HFFc6 (cell line): ENCODE measurements at places on chromosomes 6 and 20. TPM values are rescaled to one million over a fixed set of nuclear protein-coding genes. Genes with fewer than 3 reads are reported as not detected.
A peak's percentile ranks its signal among the peaks of the same experiment; 100 is the strongest.

Gene CLIC5
- not detected in 2 replicates for total RNA-seq

DNA sequence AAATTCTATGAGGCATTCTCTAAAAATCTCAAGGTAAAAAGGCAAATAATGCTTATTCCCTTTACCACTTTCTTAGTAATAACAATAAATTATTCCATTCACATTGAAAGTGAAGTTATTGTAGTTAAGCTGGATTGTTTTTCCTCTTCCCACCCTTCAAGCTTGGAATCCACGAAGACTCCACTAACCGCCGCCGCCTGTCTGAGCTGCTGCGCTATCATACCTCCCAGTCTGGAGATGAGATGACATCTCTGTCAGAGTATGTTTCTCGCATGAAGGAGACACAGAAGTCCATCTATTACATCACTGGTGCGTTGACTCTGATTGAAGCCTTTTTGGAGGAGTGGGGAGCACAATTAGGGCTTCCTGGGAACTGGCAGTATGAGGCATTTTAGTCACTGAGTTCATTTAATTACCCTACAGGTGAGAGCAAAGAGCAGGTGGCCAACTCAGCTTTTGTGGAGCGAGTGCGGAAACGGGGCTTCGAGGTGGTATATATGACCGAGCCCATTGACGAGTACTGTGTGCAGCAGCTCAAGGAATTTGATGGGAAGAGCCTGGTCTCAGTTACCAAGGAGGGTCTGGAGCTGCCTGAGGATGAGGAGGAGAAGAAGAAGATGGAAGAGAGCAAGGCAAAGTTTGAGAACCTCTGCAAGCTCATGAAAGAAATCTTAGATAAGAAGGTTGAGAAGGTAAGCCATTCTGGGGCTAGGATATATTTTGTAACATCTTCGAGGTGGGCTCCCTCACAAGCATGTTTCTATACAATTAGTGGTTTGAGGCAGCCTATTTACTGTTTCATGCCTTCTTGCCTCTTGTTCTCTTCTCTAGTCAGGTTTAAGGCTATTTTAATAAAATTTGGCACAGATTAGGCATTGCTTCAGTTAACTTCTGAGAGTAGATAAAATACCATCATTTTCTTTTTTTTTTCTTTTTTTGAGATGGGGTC is 4.9 kb downstream of the HSP90AB1 start:
- no peak for DNase-seq

DNA sequence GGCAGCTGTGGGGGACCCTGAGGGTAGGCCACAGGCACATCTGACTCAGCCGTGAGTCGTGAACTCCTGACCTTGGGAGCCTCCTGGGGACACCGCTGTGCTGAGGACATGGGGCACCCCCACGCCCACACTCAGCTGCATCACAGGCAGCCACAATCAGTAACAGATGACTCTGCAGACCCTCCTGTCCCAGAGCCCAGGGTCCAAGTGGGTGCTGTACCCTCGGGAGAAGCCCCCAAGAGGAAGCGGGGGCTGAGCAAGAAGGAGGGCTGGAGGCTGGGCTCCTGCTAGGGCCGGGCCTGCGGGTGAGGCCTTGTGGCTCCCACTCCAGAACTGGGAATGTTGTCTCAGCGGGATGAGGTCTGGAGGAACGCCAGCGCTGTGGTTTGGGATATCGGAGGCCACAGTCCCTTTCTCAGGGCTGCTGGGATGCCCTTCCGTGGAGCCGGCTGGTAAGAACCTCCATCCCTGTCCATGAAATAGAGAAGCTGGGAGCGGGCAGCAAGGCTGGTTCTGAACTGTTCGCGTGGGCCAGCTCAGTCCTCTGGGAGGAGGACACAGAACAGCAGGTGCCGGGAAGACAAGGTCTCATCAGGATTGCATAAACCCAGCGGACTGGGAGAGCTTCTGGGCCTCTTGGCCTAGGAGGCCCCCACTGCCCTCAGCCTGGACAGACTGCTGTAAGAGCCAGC is 3.1 kb upstream of the LAMA5 start:
- peak; percentile 45 for DNase-seq

DNA sequence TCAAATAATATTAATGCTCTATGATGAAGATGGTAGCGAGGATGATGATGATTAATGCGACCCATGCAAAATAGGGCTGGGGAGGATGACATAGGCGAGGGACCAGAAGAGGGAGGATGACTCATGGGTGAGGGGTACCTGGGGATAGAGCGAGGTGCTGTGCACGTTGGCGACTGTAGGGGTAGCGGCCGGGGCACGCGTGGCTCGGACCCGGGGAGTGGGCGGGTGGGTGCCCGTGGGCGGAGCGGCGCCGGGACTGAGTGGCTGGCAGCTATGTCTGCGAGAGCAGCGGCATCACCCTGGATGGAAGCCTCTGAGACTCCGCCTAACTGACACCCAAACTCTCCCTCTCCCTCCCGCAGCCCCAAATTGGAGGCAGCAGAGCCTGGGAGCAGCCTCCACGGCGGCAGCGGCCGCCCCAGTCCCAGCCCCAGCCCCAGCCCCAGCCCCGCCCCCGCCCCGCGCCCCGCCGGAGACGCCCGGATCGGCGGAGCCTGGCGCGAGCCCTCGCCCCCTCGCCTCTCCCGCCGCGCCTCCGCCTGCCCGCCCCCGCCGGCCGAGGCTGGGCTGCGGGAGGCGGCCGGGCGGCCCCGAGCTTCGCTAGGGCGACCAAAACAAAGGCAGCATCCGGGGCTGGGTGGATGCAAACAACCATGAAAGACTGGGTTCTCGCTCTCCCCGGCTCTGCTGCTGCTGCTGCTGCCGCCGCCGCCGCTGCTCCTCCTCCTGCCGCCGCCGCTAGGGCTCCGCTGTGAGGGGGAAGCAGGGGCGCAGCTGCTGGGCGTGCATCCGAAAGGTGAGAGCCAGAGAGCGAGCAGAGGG is at the start of gene RIMS1:
TSS of gene RIMS1 (plus strand) at position 367 of the 822 bp plus-strand sequence. CDS start 474 bp downstream, outside the sequence.
- DNase-seq = peak; percentile 11

DNA sequence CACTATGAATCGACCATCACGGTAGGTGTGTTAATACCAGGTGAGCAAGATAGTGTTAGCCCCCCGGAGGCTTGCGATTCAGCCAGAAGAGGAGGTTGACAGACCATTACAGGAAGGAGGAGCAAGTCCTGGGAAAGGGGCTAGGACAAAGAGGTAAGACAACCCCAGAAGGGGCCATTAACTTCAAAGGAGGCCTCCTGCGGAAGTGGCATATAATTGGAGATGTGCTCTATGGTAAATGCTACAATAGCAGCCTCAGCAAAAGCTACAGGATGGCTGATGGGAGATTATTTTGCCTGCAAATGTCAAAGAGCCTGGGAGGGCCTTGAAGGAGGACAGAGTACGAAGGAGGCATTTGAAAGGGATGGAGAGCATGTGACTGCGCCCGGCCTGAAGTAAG is 108.6 kb upstream of the CITED2 start:
- no peak for DNase-seq

DNA sequence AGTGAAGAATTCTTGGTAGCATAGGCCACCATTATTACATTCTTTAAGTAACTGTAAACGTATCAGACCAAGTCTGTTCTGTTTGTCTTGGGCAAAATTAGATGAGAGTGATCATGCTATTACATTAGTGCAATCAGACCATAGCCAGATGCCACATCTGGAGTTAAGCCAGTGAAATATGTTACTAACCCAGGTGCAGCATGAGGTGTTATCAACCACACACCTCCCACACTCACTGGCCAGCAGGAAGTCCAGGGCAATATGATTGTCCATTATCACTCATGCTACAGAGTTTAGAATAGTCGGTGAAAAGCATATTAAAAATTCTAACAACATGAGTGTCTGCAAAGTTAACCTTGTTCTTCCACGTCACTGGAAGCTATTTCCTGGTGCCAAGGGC is 174.7 kb upstream of the PROKR2 start:
- DNase-seq = no peak

DNA sequence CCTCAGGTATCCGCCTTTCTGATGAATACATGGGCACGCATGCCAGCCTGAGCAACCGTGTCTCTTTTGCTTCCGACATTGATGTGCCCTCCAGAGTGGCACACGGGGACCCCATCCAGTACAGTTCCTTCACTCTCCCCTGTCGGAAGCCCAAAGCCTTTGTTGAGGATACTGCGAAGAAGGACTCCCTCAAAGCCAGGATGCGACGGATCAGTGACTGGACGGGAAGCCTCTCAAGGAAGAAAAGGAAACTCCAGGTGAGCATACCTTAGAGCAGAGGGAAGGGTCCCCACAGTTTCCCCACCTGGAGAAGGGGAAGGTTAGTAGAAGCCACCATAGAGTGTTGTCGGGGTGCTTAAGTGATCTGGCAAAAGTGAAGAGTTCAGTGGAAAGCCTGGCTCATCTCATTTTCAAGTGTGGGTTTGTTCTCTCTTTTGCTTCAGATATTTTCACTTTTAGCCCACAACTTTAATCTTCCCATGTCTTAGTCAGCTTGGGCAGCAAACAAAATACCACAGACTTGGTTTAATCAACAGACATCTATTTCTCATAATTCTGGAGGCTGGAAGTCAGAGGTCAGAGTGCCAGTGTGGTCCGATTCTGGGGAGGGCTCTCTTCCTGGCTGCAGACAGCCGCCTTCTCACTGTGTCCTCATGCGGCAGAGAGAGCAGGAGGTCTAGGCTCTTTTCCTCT is 133.5 kb upstream of the CLDN20 start:
- DNase-seq = no peak

GRCh38 chr20:14860410-14860814 is 523.0 kb upstream of the FLRT3 start:
- no peak for DNase-seq
